ENCODE measurements at places on chromosomes 1 and 21. TPM values are rescaled to one million over a fixed set of nuclear protein-coding genes. Genes with fewer than 3 reads are reported as not detected.

HORMAD1 gene
- total RNA-seq = 0.39 TPM

ZSWIM5 gene
- total RNA-seq = 0.79 TPM

LDLRAD1 gene
- total RNA-seq = not detected

ARHGEF10L gene
- total RNA-seq = 24.7 TPM

F11R gene
- total RNA-seq = 42.1 TPM

INSRR gene
- total RNA-seq = under 0.01 TPM

PITHD1 gene
- total RNA-seq = 57.6 TPM

SPRR2E gene
- total RNA-seq = 16.7 TPM

ZNF670 gene
- total RNA-seq = 4.4 TPM

SLAMF9 gene
- not detected for total RNA-seq

GRCh38 chr1:186155594-186155993 lies 219.5 kb downstream of the TPR start:
- DNase-seq = peak; percentile 36

DNA sequence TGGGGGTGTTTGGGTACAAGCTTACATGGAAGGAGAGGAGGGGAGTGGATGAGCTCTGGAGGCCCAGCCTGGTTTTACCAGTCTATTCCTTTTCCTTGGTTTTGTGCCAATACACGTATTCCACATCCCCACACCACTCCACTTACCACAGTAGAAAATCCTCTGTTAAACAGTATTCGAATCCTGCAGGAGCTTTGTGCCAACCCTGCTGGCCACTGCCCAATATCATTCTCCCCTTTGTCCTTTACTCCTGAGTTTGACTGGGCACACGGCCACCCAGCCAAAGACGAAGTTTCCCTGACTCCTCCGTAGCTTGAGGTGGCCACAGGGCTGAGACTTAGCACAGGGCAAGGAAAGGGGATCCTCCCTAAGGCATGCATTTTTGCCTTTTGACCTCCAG lies 61.6 kb downstream of the TMCO4 start:
- DNase-seq = no peak

DNA sequence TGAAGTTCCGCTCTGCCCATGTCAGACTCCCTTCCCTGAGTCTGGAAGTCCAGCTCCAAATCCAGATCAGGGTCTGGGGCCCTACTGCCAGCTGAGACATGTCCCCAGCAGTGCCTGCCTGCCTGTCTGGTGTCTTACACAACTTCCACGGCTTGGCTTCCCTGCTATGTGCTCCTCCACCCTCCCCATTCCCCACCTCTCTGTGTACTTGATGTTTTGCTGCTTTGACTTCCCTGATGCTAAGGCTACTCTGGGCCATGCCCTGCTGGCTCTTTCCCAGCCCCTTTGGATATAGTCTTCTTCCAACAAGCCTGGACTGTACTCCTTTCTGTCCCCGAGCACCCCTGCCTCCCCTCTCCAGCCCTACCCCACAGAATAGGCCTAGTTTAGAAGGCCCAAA lies 7.3 kb downstream of the GJA5 start:
- DNase-seq = no peak

DNA sequence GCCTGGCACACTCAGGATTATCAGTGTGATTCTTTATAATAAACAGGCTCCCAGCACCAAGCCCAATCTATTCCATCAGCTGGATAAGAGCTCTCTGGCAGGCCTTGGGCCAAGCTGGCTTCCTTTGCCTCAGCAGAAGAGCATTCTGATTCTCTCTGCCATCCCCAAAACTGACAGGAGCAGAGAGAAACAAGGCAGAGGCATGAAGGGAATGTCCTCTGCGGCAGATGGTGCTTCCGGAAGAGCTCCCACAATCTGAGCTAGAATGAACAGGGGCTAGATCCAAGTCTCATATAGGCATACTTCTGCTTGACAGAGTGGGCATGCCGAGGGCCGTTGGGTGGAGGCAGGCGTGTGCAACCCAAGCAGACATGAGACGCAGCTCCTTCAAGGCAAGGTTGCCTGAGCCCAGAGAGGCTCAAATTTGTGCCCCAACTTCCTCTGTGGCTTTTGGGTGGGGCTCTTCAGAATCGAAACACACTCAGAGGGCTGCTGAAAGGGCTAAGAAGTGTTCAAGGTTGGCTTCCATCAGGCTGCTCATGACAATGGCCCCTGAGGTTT lies 4.0 kb downstream of the CAPN2 start:
- DNase-seq = no peak

DNA sequence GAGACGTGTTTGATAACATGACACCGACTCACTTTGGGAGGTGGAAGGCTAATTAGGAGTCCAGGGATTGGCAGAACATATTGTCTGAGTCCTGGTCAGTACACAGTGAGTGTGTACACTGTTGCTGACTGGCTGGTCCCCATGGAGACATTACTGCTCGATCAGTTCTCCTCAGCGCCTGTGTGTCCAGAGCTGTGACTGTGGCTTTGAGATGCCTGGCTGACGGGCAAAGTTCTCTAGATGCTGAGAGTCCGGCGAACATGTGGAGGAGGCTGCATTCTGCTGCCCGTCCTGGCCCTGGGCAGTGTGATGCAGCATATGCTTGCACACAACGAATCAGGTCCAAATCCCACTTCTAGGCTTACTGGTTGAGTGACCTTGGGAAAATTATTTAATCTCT lies 280.1 kb upstream of the ST6GALNAC5 start:
- DNase-seq = no peak

GRCh38 chr1:202329891-202330290 lies 11.8 kb downstream of the UBE2T start:
- no peak for DNase-seq

DNA sequence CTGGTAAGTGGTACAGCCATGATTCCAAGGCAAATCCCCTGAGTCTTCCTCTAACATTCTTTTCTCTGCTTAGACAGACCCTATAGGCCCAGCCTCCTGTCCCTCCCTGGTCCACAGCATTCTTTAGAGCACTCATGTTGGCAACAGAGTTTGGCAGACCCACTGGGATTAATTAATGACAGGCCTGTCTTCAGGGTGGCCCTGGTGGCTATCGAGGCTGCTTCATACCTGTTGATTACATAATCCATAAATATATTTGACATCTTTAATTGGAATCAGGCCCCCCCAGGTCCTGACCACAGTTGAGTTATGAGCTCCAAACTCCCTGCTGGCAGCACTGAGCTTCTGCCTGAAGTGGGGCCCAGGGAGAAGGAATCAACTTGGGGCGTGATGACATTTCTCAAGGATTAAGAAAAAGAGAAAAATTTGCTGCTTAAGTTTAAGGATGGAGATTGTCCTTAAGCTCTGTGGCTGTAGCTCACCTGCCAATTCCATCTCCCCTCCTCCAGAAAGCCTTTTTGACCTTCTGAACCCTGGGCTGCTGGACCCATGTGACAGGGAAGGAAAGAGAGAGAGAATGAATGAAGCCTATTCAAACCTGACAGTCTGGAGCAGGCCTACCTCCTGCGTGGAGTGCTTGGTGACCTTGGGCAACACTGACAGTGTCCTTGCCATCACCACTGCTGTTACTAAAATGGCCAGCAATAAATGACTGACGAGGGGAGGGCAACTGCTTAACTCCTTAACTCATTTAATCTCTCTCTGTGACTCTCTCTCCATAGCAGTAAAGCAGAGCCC lies 156.6 kb downstream of the TRABD2B start:
- DNase-seq = peak; percentile 11

Measured in skin of body (tissue), 3 donors.